ENCODE measurements at places on chromosomes 1 and 21.

- no peak for DNase-seq
These were observed 36.1 kb upstream of the ST6GALNAC3 start for GRCh38 chr1:76038287-76039004.

- DNase-seq, result peak; percentile 88
These were observed 89.8 kb downstream of the SLC16A1 start for GRCh38 chr1:112866151-112866550.

- DNase-seq, result no peak
These were observed 3.3 kb downstream of the KPNA6 start for GRCh38 chr1:32111040-32111623.

DNA sequence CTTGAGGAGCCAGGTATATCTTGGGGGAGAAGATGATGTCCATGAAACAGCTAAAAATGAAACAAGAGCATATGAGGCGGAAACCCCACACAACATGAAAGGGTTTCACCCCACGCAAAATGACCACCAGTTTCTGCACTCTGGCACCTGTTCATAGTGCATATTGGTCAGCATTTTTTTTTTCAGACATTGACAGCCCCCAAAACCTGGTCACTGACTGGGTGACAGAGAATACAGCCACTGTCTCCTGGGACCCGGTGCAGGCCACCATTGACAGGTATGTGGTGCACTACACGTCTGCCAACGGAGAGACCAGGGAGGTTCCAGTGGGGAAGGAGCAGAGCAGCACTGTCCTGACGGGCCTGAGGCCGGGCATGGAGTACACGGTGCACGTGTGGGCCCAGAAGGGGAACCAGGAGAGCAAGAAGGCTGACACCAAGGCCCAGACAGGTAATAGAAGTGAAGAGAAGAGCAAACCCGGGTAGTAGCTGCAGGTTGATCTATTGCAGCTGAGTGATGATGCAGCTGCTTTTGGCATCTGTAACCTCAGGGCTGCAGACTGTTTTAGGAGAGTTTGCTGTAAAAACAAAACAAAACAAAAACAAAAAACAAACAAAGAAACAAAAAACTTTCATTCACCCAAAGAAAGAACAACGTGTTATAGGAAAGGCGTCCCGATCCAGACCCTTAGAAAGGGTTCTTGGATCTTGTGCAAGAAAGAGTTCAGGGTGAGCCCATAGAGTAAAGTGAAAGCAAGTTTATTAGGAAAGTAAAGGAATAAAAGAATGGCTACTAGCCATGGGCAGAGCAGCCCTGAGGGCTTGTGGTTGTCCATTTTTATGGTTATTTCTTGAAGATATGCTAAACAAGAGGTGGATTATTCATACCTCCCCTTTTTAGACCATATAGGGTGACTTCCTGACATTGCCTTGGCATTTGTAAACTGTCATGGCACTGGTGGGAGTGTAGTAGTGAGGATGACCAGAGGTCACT is 51.0 kb downstream of the TNN start:
- DNase-seq, result peak; percentile 47

DNA sequence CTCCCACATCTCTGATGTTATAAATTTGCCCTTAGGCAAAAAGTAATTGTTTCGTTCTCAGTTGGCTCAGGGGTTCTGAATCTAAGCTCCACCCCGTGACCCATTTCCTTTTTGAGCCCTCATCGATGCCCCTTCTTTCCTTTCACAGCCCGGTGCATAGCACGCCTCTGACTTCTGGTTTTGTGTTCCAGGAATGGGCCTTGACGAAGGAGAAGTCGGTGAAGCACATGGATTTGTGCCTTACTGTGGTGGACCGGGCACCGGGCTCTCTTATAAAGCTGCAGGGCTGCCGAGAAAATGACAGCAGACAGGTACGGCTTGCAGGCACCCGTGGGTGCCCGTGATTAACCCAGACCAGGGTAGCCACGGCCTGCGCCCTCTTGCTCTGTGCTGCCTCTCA is 151.9 kb downstream of the PGBD5 start:
- DNase-seq, result peak; percentile 40

GRCh38 chr1:164783778-164784555 is 225.0 kb downstream of the PBX1 start:
- no peak for DNase-seq

DNA sequence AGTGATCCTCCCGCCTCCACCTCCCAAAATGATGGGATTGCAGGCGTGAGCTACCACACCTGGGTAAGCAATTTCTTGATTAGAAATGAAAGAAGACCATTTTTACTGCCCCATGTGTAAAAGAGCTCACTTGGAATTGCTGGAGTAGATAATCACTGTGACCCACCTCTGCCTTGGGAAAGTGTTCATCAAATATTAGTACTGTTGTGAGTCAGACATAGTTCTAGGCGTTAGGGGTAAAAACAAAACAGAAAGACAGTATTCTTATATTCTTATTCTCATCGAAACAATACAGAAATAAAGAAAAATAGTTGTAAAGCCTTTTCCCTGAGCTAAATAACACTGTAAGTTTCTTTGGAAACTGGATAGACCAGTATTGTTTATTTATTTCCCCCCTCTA is 36.2 kb downstream of the CELF3 start:
- DNase-seq, result no peak

GRCh38 chr21:28069450-28069923 is 923.2 kb downstream of the LTN1 start:
- DNase-seq, result no peak

GRCh38 chr1:44602634-44603628 is 71.3 kb downstream of the TMEM53 start:
- no peak for DNase-seq

GRCh38 chr21:25568246-25568645 is 39.0 kb downstream of the MRPL39 start:
- DNase-seq, result peak; percentile 63

GRCh38 chr1:225498549-225499136 is 70.8 kb upstream of the LBR start:
- DNase-seq, result no peak

DNA sequence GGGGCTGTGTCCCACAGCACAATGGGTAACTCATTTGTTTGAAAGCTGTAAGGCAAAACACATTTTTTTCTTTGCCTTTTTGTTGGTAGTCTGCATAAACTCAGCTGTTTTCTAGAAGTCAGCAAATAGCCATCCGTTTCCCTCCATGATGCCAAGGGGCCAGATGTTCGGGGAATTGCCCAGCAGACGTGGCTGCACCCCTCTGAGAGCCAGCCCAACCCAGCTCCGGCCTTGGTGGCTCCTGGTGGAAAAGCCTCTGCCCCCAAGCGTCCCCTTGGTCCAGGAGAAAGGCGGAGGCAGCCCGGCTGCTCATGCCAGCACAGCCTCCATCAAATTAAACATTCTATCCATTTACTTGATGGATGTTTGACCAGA is 58.4 kb upstream of the ADARB1 start:
- DNase-seq, result no peak

DNA sequence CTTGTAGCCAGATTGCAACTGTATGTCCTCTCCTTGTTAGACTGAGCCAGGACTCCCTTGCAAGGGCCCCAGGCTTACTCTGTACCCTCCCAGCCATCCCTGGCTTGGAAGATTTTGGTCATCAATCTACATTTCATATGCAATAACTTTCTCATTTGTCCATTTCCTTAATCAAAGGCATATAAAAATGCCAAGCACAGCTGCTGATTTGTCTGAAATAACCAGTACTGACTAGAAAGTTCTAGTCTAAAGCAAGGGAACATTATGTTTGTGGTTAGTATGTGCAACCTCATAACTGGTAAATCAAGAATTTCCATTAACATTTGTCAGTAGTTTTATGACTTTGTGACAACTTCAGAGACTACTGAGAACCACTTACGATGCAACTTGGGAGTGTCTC is 370.2 kb downstream of the ST6GALNAC3 start:
- no peak for DNase-seq

DNA sequence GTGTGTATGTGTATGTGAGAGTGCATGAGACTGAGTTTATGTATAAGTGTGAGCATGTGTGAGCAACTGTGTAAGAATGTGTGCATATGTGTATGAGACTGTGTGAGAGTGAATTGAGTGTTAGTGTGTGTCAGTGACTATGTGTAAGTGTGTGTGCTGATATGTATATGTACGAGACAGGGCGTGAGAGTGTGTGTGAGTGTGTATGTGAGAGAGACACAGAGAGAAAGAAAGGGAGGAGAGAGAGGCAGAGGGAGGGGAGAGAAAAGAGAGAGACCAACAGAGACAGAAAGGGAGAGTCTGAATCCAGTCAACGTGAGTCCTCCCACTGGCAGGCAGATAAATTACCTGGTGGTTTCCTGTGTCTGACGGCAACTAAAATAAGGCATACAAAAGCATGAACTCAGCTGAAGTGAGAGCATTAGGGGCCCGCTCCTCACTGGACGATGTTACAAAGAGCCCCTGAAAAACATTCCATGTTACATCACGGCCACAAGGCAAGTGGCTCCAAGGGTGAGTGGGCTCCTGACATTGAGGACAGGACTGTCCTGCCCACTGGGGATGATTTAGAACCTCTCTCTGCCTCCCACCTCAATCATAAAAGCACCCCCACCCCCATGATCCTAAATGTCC is 66.6 kb upstream of the TIAM1 start:
- peak; percentile 63 for DNase-seq

DNA sequence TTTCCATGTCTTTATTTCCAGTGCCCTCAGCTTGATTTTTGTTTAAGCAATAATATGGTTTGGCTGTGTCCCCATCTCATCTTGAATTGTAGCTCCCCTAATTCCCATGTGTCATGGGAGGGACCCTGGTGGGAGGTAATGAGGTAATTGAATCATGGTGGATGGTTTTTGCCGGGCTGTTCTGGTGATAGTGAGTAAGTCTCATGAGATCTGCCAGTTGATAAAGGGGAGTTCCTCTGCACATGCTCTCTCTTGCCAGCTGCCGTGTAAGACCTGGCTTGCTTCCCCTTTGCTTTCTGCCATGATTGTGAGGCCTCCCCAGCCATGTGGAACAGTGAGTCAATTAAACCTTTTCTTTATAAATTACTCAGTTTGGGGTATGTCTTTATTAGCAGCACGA is 559.6 kb upstream of the ADAMTS5 start:
- DNase-seq, result no peak

DNA sequence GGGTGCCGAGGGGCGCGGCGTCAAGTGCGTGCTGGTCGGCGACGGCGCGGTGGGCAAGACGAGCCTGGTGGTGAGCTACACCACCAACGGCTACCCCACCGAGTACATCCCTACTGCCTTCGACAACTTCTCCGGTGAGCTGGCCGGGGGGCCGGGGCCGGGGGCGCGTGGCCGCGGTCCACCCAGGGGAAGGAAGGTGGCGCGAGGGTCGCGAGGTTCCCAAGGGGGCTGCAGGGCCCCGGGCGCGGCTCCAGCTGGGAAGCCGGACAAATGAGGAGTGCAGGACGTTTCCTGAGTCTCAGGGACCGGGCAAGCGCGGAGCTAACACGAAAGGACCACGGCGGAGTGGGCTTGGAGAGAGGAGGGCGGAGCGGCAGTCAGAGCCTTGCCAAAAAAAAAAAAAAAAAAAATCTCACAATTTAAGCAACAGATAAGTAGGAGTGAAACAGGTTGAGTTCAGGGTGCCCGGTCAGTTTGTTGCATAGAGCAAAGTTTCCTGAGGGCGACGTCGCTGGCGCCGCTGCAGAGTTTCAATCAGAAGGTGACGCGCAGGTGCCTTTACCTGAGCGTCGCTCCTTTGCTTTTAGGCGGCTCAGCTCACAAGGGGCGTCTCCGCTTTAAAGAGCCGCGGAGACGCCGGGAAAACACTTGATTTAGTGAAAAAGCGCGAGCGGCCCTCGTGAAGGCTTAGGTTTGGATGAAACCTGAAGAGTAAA is 750 bp downstream of the RHOU start:
- no peak for DNase-seq

- no peak for DNase-seq
These were observed 236.9 kb upstream of the DPYD start for GRCh38 chr1:98157524-98158313.

GRCh38 chr1:230744382-230744781 is 2.8 kb upstream of the CAPN9 start:
- peak; percentile 67 for DNase-seq

DNA sequence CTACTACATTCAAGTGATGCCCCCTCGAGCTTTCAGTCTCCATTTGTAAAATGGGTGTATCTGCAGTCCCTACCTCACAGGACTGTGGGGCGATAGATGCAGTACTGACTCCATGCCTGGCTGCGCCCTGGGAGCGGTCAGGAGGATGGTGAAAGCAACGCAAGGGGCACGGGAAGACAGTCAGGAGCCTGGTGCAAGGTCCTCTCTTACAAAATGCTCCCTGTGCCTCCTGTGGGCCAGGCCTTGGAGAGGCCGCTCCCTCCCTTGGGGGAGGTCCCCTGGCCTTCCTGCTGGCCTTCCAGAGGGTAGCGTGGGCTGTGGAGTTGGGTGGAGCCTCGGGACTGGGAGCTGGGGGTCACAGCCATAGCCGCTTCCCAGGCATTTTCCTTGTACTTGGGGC is 21.6 kb downstream of the FAM151A start:
- DNase-seq, result no peak

- DNase-seq, result no peak
These were observed 138.2 kb downstream of the NFIA start for GRCh38 chr1:61220536-61220935.

DNA sequence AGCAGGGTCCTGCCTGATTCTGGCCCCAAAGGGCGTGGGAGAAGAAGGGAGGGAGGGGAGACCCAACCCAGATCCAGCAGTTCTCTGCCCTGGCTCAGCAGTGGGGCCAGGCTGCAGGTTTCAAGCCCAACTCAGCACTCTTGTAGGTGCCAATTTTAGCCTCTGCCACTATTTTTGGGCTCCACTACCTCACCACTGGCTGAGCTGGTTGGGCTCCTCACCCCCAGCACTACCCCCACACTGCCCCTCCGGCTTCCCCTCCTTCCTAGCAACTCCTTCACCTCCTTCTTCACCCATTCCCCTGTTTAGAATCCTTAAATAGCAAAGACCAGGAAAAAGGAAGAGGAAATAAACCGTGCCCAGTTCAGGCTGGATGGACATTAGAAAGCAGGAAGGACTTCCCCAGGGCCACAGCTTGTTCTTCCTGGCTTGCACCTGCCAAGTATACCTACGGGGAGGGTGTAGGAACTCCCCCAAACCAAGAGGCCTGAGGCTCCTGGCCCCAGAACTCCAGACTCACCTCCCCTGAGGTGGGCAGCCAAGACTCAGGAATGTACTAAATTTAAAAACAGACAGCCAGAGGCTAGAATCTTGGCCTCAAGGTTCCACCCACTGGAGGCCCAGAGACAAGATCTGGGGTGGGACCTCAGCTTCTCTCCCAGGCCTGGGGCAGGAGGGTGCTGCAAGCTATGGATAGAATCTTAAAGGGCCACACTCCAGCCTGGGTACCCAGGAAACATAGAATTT is 1.4 kb upstream of the ARHGEF2 start:
- DNase-seq, result no peak

- no peak for DNase-seq
These were observed 782 bp upstream of the SDE2 start for GRCh38 chr1:225999912-226000337.

DNA sequence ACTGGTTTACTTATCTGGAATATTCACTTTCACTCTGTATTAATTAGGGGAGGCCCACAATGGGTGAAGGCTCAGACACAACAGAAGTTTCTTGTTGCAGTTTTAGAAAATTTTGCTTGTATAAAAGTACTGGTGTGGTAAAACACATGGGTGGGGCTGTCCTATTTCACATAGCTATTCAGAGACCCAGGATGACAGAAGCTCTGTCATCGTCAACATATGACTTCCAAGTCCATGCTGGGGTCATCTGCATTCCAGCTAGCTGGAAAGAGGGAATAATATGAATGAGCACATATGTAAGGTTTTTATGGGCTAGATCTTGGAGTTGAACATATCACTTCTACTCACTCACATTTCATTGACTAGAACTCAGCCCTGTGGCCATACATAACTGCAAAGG is 166.4 kb upstream of the KCTD3 start:
- DNase-seq, result no peak
